ENCODE measurements at places on chromosomes 5 and 9. TPM values are rescaled to one million over a fixed set of nuclear protein-coding genes. Genes with fewer than 3 reads are reported as not detected.

- peak; percentile 30 for DNase-seq
Measured at GRCh38 chr5:52840277-52841050, 52.7 kb downstream of the ITGA1 start.

- DNase-seq = no peak
Measured at GRCh38 chr5:15722305-15722704, 222.3 kb downstream of the FBXL7 start.

GRCh38 chr5:163821142-163821541 lies 315.7 kb downstream of the MAT2B start:
- no peak for DNase-seq

- DNase-seq = no peak
Measured at GRCh38 chr5:168796593-168797580, 217.7 kb upstream of the PANK3 start.

The FBN2 gene
- 1.6 TPM for total RNA-seq
